ENCODE measurements at places on chromosomes 7 and 10. TPM values are rescaled to one million over a fixed set of nuclear protein-coding genes. Genes with fewer than 3 reads are reported as not detected.
A peak's percentile ranks its signal among the peaks of the same experiment; 100 is the strongest.

Gene ITIH5
- under 0.01 TPM for total RNA-seq

Gene FGFR2
- not detected for total RNA-seq

Gene STEAP2
- total RNA-seq: under 0.01 TPM

Gene BAMBI
- 3.0 TPM for total RNA-seq

Gene PNLIPRP2
- total RNA-seq: not detected

Gene CHST3
- 5.4 TPM for total RNA-seq

Gene BEND7
- 7.1 TPM for total RNA-seq

Gene SFRP5
- not detected for total RNA-seq

Gene ZNF485
- total RNA-seq: 0.60 TPM

Gene GNG11
- 479 TPM for total RNA-seq

Gene ATOH7
- total RNA-seq: not detected

GRCh38 chr7:437329-438251 is 82.1 kb downstream of the PDGFA start:
- no peak for DNase-seq

GRCh38 chr10:89263531-89263930 is 12.0 kb upstream of the LIPA start:
- no peak for DNase-seq

DNA sequence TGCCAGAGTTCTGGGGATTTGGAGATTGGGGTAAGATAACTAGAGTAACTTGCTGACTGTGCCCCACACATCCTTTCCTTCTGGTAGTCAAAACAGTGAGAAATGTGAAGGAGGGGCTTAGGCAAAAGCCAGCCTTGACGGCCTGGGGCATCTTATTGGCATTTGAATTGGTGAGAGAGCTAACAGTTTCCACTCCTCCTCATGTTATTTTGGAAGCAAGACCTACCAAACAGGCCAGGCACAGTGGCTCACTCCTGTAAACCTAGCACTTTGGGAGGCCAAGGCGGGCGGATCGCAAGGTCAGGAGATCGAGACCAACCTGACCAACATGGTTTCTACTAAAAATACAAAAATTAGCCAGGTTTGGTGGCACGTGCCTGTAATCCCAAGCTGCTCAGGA is 596.6 kb downstream of the GRM8 start:
- DNase-seq: no peak

GRCh38 chr7:2629746-2630681 is 1.8 kb upstream of the TTYH3 start:
- peak; percentile 32 for DNase-seq

- DNase-seq: no peak
These were observed 422.7 kb upstream of the LRGUK start for GRCh38 chr7:133704453-133704852.

GRCh38 chr7:47485640-47486435 is 96.1 kb downstream of the TNS3 start:
- DNase-seq: no peak

DNA sequence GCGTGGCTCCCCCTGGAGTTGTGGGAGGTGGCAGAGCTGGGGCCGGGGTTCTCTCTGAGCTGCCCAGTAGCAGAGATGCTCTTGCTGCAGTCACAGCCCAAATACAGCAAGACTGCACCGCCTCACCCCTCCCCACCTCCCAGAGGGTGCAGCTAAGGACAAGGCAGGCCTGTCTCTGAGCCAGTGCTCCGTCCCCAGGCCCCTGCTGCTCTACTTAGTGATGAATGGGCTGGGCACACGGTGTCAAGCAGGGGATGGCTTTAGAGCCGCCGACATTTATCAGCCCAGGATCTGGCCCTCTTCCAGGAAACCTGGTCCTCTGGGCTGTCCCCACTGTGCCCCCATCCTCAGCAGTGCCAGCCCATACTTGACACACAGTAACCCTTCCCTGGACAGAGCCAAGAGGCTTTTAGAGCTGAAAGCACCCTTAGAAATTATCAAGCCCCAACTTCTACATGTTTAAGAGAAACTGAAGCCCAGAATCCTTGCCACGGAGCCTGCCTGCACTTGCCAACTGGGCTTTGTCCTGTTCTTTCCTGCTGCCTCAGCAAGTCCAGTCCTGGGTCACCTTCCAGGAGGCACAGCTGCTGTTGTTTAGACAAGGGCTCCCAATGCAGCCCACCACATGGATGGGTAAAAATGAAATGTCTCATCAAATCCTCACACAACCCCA is 137.1 kb upstream of the UNC5B start:
- no peak for DNase-seq

DNA sequence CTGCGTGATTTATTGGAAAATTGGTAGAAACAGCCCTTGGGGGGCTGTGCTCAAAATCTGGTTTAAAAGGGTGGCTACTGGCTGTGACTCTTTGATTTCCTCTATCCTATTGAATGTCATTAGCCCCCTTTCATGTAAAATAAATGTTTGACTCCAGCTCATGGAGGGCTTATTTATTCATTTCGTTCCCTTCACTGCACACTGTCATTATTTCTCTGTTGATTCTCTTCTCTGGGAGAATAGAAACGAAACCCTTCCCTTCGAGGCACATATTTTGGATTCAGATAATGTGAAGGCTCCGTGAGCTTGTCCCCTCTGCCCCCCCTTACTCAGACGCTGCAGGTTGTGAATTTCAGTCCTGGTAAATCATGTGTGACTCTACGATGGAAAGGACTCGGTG is 203.9 kb upstream of the GPR26 start:
- no peak for DNase-seq

DNA sequence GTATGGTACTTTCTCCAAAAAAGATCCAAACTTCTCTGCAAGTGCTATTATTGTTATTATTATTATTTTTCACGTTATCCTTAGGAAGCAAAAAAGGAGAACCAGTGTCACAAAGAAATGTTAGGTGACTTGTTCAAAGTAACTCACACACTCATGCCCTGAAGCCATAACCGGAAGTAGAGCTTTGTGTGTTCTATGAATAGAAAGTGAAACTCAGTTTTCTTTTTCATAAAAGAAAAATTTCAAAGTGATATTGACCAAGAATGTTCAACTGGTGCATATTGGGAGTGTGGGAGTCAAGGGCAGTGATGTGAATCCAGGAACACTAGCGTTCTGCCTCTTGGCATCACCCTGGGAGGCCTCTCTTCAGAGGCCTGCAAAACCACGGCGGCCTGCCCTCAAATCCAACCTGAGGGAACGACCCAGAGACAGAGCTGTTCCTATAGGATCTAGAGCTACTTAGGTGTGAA is 106.1 kb downstream of the PRKCQ start:
- peak; percentile 29 for DNase-seq

DNA sequence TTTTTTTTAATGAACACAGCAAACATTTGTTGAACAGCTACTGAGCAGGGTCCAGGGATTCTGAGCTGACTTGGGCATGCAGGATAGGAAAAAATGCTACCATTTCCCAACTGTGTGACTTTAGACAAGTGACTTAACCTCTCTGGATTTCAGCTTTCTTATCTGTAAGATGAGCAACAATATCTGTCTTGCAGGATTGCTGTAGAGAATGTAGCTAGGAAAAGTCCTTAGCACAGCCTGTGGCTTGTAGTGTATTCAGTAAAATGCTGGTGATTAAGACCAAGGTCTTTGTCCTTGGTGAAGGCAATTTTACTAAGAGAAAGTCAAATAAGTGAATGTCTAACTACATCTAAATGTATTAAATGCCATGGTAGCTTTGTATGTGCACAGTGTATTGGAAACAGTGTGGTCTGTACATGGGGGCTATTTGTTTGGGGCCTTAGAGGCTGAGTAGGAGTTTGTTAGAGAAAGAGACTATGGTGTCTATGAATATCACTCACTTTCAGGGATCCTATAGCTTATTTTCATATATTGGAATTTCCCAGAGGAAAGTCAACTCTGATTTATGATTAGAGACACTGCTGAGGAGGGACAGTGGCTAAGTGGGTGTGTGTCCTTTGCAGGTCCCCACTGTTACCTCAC is 118.9 kb downstream of the CDH23 start:
- no peak for DNase-seq

- no peak for DNase-seq
These were observed 129.1 kb upstream of the ITGB1 start for GRCh38 chr10:33087152-33087551.

Data from lung microvascular endothelial cell (primary cell).